ENCODE measurements at places on chromosomes 13 and 19. TPM values are rescaled to one million over a fixed set of nuclear protein-coding genes. Genes with fewer than 3 reads are reported as not detected.

DNA sequence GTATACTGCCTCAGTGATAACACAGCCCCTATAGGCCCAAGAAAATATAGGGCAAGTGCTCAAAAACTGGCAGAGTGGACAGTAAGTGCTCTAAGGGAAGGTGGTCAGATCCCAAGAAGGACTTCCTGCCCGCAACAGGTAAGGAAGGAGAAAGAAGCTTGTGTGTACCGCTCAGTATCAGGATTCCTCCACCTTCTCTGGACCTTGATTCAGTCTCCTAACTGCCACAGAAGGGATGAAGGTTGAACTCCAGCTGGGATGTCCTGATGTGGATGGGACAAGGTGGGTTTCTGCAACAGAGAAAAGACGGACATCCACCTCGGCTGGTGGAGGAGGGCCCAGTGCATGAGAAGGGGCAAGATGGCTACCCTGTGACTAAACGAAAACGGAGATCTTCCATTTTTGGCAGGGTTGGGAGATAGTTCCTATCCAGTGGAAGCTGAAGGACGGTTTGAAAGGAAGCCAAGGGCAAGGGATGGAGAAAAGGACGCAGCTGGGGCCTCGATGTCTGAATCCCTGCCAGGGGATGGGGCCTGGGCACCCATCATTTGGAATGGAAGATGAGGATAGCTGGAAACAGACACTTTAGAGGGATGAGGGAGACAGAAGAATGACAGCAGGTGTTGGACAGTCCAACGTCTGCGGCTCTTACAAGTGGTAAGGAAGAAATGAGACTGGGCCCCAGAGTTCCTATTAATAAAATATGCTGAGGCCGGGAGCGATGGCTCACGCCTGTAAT is 1.3 kb upstream of the ATF5 start:
- DNase-seq, result no peak

GPR4 gene
- 5.6 TPM for polyA plus RNA-seq

GRCh38 chr19:57334191-57334590 is 13.9 kb downstream of the ZNF543 start:
- DNase-seq, result no peak

GRCh38 chr13:102651892-102652291 is 43.0 kb downstream of the METTL21C start:
- DNase-seq, result no peak

CEACAM1 gene
- 16.5 TPM for polyA plus RNA-seq

TMEM259 gene
- polyA plus RNA-seq, result 134 TPM

- peak; percentile 48 for DNase-seq
Observed at GRCh38 chr13:101127741-101128353, 288.5 kb downstream of the NALCN start.

- no peak for DNase-seq
Observed at GRCh38 chr19:35303357-35303915, 11.5 kb downstream of the MAG start.

MEIOSIN gene
- polyA plus RNA-seq, result not detected

ATP12A gene
- polyA plus RNA-seq, result 14.0 TPM

DNA sequence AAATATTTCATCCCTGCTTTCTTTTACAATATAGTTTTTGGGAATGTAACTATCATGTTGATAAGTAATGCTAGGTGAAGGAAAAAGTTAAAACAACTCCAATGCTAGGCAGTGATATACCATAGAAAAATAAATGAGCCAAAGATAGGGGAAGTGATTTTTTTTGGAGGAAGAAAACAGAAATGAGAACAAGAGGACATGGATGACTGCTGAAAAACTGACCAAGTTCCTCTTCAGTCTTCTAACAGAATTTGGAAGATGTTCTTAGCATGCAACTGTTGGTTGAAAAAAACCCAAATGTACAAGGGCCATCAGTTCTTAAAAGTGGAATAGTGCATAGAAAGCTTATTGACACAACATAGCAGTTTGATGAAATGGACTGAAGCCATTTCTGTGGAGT is 262.5 kb upstream of the STARD13 start:
- DNase-seq, result no peak

- DNase-seq, result no peak
Observed at GRCh38 chr19:1089891-1090290, 5.3 kb downstream of the POLR2E start.

GRCh38 chr13:90171649-90172048 is 1175.8 kb upstream of the MIR17HG start:
- DNase-seq, result no peak

DNA sequence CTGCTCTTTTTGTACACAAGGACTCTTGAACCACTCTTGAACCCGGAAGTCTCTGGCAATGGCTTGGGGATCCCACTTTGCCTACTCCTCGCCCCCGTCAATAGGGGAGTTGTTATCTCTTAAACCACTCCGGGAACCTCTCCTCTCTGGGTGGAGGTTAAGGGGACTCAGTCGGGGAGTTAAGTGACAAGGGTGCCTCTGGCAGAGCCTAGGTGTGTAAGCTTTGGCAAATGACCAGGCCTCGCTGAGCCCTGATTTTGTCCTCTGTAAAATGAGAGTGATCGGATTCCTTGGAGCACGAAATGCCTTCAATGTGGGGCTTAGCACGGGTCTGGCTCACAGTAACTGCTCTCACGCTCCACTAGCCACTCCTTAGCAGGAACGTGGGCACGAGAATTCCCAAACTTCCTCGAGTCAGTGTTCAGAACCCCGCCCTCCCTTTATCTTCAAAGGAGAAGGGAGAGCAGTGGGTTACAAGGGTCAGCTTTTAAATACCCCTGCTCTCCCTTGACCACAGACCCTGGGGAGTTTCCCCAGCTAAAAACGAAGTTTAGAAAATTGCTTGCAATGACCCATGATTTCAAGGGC is 193.3 kb downstream of the KATNAL1 start:
- DNase-seq, result peak; percentile 36

- DNase-seq, result no peak
Observed at GRCh38 chr13:40749327-40749726, 21.7 kb downstream of the MRPS31 start.

- DNase-seq, result no peak
Observed at GRCh38 chr19:46254776-46255175, 25.2 kb downstream of the IGFL1 start.

DNA sequence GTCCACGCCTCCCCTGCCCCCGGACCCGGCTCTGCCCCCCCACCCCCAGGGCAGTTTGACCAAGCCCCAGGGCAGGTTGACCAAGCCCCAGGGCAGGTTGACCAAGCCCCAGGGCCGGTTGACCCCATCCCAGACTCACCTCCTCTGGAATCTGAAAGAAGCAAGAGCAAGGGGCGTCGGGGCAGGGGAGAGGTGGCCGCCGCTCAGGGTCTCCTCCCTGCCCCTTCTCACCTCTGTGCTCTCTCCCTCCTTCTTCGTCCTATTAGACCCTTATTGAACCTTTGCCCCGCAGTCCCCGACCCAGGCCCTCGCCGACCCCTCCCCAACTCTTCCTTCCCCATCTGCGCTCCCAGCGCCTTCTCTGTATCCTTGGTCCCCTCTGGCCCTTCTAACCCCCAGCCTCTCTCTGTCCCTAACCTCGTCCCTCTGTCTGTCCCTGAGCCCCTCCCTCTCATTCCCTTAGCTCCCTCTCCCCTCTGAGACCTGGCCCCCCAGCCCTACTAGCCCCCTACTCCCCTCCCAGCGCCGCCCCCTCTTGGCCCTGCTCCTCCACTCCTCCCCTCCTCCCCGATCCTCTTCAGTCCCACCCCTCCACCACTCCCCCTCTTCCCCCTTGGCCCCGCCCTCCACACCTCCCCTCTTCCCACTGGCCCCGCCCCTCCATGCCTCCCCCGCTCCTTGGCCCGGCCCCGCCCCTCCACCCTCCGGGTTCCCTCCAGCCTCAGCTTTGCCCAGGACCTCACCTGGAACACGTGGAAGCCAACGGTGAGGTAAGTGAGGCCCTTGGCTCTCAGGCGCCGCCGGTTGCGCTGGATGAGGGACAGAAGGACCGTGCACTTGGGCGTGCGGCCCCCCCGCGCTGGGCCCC is 7.6 kb downstream of the CAPN12 start:
- no peak for DNase-seq

DNA sequence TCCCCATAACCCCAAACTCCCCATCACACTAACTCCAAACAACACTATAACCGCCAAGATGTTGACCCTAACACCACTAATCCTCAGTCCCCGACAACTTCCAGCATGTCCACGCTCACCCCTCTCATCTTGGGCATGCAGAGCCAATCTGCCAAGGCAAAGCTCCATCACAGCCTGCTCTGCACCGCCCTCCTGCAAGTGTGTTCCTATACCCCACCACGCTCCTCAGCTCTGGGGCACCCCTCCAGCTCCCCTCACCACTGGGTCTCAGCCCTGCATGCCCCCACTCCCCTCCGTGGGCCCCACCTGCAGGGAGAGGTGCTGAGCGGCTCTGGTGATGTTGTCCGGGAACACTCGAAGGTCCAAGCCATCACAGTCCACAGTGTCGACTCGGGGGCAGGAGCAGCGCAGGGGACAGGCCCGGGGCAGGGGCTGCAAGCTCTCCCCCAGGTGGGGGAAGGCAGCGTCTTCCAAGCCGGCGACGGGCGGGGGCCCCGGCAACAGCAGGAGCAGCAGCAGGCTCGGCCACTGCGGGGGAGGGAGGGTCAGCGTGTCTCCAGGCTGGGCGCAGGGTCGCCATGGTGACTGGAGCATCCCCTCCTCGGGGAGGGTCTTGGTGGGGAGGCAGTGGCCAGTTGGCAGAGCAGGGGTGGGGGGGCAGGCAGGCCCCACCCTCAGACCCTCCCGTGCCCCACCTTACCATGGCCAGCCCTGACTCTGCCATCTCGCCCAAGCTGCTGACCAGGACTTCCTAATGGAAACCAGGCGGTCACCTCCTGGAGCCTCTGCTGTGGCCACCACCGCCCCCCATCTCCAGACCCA is 527 bp downstream of the PODNL1 start:
- no peak for DNase-seq

DNA sequence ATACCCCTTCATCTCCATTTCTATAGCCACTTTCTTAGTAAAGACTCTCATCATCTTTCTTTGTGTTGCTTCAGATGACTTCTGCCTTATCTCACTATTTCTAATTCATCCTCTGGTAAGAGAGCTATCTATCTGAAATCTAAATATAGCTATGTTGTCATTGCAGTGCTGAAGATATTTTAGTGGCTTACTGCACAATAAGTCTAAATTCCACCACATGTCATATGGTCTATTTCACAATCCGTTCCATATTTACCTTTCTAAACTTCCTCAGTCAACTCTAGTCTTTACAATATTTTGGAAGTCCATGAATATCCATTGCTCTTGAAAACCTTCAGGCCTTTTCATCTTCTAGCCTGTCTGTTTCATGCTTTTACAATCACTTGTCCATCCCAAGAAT is 465.1 kb upstream of the SLC10A2 start:
- no peak for DNase-seq

CACNG8 gene
- 0.19 TPM for polyA plus RNA-seq

- DNase-seq, result no peak
Observed at GRCh38 chr13:43085545-43085944, 62.2 kb downstream of the DNAJC15 start.

PLK5 gene
- 0.46 TPM for polyA plus RNA-seq

HIF3A gene
- 39.6 TPM for polyA plus RNA-seq

DNA sequence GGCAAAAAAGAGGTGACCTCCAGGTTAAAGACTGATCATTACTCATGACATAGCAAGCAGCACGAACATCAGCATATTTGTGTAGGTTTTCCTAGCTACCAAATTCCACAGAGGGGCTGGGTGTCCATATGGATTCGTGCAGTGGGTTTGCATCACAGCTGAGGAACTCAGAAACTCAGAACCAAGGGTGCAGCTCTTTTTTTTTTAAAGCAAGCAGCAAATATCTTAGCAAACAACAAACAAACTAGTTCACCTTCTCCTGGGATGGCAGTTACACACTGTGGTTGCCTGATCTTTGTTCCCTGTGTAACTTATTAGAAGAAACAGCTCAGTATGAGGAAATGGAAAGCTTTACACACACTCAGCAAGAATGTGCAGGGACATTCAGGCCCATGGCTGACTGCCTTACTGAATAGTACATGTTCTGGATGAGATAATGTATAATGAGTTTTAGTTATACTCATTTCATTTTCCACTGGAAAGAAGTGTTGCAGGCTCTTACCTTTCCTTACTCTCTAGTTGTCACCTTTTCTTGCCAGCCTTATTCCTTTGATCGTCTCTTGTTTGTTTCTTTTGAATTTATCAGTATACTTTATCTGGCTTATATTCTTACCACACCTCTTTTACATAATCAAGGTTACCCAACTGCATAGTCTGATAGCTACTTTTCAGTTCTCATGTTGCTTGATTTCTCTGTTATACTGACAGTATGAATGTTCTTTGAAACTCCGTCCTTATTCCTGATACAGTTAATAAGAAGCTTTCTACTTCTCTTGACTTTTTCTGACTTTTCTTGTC is 4.3 kb downstream of the NDFIP2 start:
- DNase-seq, result peak; percentile 39

DNA sequence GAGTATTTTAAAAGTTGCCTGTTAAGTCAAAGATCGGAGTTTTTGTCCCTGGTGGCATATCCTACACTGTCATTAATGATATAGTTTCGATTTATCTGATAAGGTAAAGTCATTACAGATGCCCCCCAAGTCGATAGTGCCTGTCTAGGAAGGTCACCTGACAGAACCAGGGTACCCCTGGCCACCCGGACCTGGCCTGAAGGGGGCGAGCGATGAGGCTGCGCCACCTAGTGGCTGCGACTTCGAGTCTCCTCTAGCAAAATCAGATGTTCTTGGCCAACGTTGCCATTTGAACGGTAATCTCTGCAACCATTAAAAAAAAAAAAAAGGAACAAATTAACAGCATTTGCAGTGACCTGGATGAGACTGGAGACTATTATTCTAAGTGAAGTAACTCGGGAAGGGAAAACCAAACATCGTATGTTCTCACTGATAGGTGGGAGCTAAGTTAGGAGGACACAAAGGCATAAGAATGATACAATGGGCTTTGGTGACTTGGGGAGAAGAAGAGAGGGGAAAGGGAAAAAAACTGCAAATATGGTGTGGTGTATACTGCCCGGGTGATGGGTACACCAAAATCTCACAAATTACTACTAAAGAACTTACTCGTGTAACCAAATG is 565.1 kb downstream of the LIG4 start:
- DNase-seq, result peak; percentile 34
